Effector CD4-positive, alpha-beta T cell (primary cell): ENCODE measurements at places on chromosomes 1 and 21.

GRCh38 chr21:28518630-28519029 lies 474.0 kb downstream of the LTN1 start:
- DNase-seq: no peak

GRCh38 chr1:172727956-172728603 lies 69.2 kb downstream of the FASLG start:
- no peak for DNase-seq

DNA sequence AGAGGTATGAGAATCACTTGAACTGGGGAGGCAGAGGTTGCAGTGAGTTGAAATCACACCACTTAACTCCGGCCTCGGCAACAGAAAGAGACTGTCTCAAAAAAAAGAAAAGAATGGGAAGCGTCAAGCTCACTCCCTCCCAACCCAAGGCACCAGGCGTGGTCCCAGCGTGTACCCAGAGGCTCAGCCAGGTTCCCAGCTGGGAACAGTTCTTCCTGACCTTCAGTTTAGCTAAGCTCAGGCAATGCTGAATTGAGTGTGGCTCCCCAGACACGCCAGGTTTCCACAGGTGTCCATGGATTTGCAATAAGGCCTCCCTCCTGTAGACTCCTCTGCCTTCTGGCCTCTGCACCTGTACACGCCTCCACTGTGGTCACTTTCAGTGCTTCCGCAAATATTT lies 140.7 kb upstream of the TMEM51 start:
- no peak for DNase-seq

DNA sequence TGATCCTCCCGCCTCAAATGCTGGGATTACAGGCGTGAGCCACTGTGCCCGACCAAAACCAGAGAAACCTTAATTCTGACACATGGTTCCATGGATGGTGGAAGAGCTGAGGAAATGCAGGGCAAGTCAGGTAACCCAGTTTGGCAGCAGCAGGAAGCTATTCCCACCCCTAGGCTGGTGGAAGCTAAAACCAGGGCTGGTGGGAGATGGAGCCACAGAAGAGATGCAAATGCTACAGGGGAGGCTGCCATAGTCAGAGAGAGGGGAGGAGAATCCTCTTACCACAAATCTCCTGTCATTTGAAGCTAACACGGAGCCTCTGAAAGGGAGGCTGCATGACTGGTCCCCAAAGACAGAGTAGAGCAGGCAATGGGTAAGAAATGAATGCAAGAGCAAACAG lies 4.1 kb upstream of the CDC42BPA start:
- DNase-seq: no peak

GRCh38 chr1:212470059-212470458 lies 37.3 kb downstream of the NENF start:
- DNase-seq: no peak

DNA sequence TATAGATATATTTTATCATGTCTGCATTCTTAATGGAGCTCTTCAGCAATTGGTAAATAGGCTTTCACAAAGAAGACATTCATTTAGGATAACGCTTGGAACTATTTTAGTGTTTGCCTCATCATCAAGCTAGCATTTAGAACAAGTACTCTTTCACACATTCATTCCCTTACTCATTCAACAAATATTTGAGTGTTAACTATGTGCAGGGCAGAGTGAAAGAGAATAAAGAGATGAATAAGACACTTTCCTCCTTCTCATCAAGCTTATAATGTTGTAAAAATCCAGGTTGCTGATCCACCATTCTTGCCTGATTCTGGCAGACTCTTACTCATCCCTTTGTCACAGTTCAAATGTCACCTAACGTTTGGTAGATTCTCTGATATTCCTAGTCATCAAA lies 386.3 kb upstream of the BEND5 start:
- DNase-seq: no peak

- DNase-seq: no peak
Measured at GRCh38 chr1:47926461-47926999, 70.7 kb downstream of the TRABD2B start.

- no peak for DNase-seq
Measured at GRCh38 chr1:153509036-153509435, 26.8 kb downstream of the S100A6 start.

DNA sequence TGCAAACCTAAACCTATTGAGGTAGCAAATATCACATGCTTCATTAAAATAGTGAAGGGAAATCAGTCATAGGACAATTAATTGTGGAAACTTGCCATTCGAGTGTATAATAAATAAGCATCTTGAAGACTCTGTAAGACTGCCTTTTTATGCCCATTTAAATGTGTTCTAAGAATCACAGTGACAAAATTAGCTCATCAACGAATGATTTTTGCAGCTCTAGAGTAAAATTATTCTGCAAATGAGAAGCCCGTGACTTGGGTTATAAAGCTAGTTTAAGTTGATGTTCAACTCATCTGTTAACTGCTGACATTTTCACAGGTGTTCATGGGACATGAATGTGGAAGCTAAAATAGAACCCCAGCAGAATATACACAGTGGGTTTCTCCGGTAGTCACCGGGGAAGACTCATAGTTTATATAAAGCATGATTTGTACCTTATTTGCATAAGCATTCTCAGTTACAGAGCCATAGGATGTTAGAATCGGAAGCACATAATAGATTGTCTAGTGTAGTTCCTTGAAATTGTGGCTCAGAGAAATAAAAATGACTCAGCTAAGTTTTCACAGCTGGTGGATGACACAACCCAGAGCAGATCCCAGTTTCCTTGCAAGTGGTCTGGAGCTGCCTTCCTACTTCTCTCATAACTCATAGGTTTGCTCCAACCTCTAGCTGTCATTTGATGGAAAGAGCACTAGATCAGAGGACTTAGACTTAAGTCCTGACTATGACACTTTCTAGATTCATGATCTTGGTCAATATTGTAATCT lies 107.3 kb downstream of the UCHL5 start:
- DNase-seq: no peak

GRCh38 chr21:30391492-30392025 lies 4.3 kb upstream of the KRTAP13-1 start:
- no peak for DNase-seq

DNA sequence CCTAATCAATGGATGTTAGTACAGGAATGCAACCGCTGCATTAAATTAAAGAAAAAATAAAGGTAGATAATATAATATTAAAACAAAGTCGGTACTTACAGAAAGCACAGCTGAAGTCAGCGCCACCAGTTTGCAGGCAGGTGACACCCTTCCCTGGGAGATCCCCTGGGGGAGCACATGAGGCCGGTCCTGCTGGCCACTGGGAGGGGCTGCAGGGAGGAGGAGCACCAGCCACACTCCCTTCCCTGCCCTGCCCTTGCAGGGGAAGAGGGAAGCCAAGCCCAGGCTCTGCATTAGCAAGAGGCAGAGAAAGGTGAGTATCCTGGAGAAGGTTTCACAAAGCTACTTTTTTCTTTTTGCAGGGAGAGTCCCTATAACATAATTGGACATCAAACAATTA lies 507.0 kb downstream of the AJAP1 start:
- no peak for DNase-seq

- peak; percentile 65 for DNase-seq
Measured at GRCh38 chr1:175152006-175152652, 40.4 kb downstream of the KIAA0040 start.

GRCh38 chr1:47984175-47984789 lies 12.9 kb downstream of the TRABD2B start:
- no peak for DNase-seq

GRCh38 chr21:33959680-33960079 lies 44.1 kb upstream of the ATP5PO start:
- no peak for DNase-seq

GRCh38 chr1:112369392-112370285 lies 26.4 kb upstream of the CTTNBP2NL start:
- DNase-seq: peak; percentile 79

- peak; percentile 28 for DNase-seq
Measured at GRCh38 chr1:8424539-8425116, 106.7 kb downstream of the SLC45A1 start.

GRCh38 chr1:78301141-78301540 lies 189.6 kb upstream of the PTGFR start:
- no peak for DNase-seq
